ENCODE measurements at places on chromosomes 13 and 19.

GRCh38 chr13:111177921-111178320 lies 62.8 kb downstream of the ARHGEF7 start:
- no peak for DNase-seq

- DNase-seq = no peak
These were observed 405.5 kb downstream of the TBC1D4 start for GRCh38 chr13:75076476-75076875.

DNA sequence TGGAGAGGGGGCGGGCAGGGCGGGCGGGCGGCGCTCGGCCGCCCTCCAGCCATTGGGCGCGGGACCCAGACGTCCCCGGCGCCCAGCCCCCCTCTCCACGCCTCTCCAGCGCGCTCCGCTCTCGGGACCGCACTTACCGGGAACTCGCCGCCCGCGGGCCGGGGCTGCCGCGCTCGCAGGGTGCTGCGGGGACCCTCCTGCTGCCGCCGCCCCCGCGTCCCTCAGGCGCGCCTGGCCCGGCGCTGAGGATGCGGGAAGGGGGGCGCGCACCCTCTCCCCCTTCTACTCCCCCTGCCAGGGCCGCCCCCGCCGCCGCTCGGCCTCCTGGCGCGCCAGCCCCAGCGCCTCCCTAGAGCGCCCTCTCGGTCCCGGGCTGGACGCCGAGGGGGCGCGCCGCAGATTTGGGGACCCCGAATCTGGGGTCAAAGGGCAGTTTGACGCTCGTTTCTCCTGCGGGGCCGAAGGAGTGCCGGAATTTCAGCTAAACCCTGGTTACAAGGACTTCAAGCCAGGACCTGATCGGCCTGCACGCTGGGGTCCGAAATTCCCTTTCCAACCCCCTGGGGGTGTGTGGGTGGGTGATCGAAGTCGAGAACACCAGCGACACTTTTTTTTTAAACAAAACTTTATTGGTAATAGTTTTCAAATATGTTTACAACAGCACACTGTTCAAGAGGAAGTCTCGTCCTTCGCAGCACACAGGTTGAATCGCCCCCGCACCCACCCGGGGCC lies 696 bp upstream of the SAMD1 start:
- DNase-seq = no peak

DNA sequence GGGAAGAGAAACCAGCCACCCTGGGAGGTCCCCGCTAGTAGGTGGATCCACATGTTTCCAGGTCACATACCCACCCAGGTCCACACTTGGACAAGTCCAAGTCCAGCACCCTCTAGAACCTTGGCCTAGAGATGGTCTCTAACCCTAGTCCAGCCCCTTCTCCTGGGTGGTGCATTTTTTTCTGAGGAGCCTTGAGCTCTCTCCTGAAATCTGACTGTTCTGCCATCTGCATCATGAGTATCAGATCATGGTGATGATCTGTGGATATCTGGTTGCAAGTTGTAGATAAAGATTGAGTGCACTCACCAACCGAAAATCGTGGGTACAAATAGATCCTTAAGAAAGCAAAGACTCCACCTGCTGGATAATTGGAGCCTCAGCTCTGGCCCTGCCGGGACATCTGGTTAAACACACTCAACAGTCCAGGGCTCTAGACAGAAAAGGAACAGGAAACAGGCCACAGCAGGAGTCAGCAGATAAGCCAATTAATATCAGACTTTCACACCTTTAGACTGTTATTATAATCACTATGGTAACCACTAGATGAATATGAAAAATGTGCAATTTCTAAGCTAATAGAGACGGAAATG lies 41.1 kb downstream of the GPR12 start:
- no peak for DNase-seq

- no peak for DNase-seq
These were observed 121.7 kb downstream of the SLITRK5 start for GRCh38 chr13:87792878-87793277.

DNA sequence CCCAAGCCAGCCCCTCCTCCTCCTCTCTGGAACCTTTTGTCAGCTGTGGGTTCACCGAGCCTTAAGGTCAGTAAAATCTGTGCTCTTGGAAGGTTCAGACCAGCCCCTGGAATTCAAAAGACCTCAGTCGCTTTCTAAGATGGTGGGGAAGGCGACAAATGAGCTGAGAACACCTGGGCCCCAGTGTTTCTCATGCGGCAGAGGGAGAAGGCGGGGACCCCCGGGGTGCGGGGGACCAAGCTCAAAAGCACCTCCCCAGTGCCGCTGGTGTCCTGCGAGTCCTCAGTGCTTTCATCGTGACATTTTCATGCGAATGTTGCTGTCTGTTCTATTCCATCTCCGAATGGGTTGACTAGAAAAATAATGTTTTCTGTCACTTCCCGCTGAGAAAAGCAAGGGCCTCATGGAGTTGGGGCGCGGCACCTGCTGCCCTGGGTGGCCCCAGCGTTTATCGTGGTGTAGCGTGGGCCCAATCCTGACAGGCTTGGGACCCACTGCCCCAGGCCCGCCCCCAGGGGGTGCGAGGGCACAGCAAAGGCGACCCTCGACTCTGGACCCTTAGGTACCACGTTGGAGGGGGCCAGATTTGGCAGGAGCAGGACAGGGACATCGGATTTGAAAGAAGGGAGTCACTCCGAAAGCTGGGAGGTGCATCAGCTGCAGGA lies 751 bp upstream of the NTN5 start:
- no peak for DNase-seq

DNA sequence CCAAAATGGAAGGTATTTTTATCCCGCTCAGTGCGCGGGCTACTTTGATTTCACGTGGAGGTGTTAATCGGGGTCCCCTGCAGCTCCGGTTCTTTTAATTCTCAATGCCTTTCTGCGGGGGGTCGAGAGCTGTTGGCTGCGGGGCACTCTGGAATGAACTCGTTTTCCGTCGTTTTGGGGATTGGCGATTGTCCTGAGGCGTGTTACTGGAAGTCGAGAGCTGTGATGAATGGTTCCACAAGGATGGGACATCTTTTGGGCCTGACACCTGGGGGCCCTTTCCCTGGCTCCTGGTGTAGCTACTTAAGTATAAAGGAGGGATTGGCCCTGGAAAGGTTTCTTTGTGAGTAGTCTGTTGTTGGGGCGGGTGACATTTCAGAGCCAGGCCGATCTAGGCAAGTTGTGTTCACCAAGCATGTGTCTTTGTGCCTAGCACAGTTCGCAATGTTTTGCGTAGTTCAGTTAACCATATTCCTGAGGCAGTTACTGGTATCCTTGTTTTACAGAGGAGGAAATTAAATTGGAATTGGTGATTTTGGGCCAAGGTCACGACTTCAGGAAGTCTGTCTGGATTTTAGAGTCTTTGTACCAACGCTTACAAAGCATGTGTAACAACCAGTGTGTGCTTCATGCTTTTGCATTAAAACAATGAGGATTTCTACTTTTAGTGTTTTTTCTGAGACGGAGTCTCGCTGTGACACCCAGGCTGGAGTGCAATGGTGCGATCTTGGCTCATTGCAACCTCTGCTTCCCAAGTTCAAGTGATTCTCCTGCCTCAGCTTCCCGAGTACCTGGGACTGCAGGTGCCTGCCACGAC lies 846 bp downstream of the RPL13A start:
- no peak for DNase-seq

- no peak for DNase-seq
These were observed 26.8 kb upstream of the SACS start for GRCh38 chr13:23460309-23460708.

GRCh38 chr19:56085571-56086275 lies 35.4 kb downstream of the ZNF787 start:
- DNase-seq = no peak

- DNase-seq = no peak
These were observed 31.9 kb upstream of the LILRA2 start for GRCh38 chr19:54541712-54542111.

GRCh38 chr19:10452726-10453618 lies 32.6 kb downstream of the PDE4A start:
- DNase-seq = no peak

GRCh38 chr13:63938851-63939250 lies 2523.2 kb upstream of the PCDH20 start:
- no peak for DNase-seq

- no peak for DNase-seq
These were observed 51.8 kb downstream of the CRTC1 start for GRCh38 chr19:18735324-18735723.

- DNase-seq = no peak
These were observed 77.4 kb downstream of the PDS5B start for GRCh38 chr13:32663660-32664059.

- no peak for DNase-seq
These were observed 13.4 kb upstream of the NALCN start for GRCh38 chr13:101429733-101430132.

DNA sequence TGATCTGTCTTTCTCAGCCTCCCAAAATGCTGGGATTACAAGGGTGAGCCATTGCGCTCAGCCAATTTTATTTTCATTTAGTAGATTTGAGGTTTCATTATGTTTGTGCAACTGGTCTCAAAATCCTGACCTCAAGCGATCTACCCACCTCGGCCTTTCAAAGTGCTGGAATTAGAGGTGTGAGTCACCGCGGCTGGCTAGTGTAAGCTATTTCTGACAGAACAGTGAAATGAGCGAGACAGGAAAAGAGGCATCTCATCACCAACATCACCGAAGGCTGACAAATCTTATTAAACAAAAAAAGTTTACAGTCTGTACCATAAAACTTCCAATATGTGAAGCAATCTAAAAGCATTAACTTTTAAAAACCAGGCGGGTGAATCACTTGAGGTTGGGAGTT lies 12.2 kb upstream of the ZNF888 start:
- peak; percentile 91 for DNase-seq

DNA sequence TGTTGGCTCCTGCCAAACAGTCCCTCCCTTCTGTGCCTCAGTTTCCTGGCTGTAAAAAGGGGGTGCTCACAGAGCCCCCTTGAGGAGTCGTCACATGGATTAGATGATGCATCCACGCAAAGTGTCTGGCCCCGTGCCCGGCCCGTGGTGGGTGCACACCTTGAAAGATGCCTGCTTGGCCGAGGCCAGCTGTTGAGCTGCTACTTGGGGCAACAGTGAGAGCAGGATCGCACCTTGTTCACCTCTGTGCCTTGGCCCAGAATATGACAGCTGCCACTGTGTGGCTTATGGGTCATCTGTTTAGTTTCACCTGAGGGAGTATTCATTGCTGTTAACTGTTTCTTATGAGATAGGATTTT lies 17.7 kb downstream of the CRTC1 start:
- no peak for DNase-seq

DNA sequence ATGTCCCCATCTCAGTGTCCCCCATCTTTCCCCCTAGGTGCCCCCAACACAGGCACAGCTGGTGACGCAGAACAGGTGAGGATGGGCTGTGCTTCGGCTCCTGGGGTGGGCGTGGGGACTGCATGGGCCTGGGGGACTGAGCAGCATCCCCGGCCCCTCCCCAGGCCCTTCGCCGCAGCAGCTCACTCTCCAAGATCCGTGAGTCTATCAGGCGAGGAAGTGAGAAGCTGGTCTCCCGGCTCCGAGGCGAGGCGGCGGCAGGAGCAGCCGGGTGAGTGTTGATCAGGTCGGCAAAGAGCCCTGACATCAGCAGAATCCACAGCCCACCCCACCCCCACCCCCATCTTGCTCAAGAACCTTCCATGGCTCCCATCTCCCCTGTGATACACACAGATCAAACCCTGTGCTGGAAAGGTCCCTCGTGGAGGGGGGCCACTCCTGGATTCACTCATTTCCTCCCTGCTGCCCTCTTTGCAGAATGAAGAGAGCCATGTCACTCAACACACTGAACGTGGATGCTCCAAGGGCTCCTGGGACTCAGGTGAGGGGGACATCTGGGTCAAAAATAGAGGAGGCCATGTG lies 10.0 kb downstream of the KLC3 start:
- no peak for DNase-seq

- DNase-seq = peak; percentile 53
These were observed 10.4 kb downstream of the SBK2 start for GRCh38 chr19:55526216-55527196.

GRCh38 chr19:49544154-49544553 lies 16.4 kb downstream of the RCN3 start:
- DNase-seq = no peak

GRCh38 chr19:18712981-18713380 lies 29.5 kb downstream of the CRTC1 start:
- no peak for DNase-seq

DNA sequence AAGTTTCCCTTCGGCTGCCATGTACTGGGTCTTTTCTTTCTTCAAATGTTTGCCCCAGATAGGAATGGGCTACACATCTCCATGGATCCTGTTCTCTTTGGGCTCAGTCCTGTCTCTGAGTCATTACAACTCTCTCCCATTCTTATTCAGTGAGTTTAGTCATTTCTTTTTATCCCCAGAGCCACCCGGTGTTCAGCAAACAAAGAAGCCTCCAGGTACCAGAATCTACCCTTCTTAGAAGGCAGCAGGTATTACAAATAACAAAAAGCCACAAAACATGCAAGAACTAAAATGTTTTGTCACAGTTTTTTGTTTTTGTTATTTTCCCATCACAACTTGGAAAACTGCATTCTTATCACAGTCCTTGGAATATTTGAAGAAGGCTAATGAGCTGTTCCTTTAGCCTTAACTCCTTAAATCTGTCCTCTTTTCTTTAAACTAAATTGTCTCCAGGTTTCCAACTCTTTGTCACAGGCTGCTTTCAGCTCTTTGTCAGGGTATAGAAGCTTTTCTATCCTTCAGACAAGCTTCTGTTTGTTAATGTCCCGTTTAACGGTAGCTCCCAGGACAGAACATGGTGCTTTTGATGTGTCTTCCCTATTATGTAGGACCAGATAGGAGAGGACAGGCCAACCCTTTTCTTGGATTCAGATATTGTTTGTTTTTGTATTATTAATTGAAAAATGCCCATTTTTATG lies 215.5 kb upstream of the HTR2A start:
- no peak for DNase-seq

GRCh38 chr19:6065685-6066374 lies 44.5 kb downstream of the RFX2 start:
- no peak for DNase-seq

DNA sequence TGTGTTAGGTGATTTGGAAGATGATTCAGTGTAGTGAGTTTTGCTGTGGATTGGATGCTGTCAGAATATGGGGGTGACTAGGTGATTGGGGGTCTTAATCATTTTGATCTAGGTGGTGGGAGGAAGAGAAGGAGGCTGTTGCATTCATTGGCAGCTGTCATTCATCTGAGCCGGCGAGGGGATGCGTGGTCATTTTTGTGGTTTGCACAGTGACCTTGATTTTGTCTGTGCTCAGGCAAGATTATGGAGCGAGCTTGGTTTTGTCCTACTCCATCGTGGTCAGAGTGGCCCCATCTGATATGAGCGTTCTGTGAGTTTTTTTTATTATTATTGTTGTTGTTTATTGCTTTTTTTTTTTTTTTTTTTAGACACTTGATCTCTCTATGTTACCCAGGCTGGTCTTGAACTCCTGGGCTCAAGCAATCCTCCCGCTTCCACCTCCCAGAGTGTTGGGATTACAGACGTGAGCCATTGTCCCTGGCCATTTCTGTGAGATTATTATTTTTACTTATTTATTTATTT lies 42.0 kb downstream of the SPTBN4 start:
- DNase-seq = no peak

Measured in H4 (cell line).